ENCODE measurements at places on chromosomes 7 and 10. TPM values are rescaled to one million over a fixed set of nuclear protein-coding genes. Genes with fewer than 3 reads are reported as not detected.

The PSMC2 gene
- total RNA-seq = 104 TPM

The TAS2R16 gene
- not detected for total RNA-seq

The EN2 gene
- not detected for total RNA-seq

The MYL10 gene
- total RNA-seq = not detected

The GFRA1 gene
- total RNA-seq = 6.3 TPM

The GNGT1 gene
- not detected for total RNA-seq

The SFTPA2 gene
- total RNA-seq = 1.3 TPM

The PIP gene
- total RNA-seq = not detected

The SPDYE1 gene
- total RNA-seq = not detected

The COL1A2 gene
- 37.6 TPM for total RNA-seq

The BLNK gene
- total RNA-seq = 1.3 TPM

The CNPY1 gene
- not detected for total RNA-seq
